Iris pigment epithelial cell (primary cell): ENCODE measurements at places on chromosomes 12 and 14.
A peak's percentile ranks its signal among the peaks of the same experiment; 100 is the strongest.

GRCh38 chr12:46473634-46474329 lies 101.2 kb upstream of the SLC38A2 start:
- DNase-seq = peak; percentile 96

DNA sequence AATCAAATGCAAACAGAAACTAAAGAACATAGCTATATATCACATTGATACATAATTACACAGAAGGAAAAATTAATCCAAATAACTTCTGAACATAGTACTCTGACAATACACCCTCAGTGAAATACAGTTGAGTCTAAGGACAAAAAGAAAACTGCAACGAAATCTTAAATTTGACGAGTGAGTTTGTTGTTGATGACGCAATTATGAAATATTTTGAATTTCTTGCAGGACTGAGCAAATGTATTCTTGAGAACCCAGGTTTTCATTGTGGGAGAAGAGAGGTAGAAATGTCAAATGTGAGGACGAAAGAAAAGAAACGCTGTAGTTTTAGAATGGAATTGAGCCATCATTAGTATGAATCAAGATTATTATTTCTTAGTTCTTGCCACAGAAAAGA lies 46.3 kb downstream of the EGLN3 start:
- DNase-seq = no peak

DNA sequence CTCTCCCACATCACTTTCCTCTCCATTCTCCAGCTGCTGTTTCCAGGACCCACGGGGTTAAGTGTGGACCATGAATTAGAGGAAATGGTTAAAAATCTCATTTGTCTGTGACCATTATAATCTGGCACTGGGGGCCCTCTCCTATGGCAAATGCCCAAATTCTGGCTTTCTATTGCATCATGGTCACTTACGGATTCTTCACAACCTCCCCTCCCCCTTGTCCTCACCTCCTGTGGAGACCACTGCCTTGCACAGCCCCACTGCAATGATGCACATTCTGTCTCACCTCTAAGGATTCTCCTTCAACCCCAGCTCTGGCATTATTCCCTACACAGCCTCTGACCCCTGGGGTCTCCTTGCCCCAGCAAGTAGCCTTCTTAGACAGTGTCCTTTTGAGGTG lies 18.9 kb downstream of the BCAT1 start:
- DNase-seq = no peak

- DNase-seq = no peak
Measured at GRCh38 chr12:117699575-117699974, 269.2 kb downstream of the KSR2 start.

- no peak for DNase-seq
Measured at GRCh38 chr12:53995002-53995377, 5.0 kb upstream of the HOXC9 start.

DNA sequence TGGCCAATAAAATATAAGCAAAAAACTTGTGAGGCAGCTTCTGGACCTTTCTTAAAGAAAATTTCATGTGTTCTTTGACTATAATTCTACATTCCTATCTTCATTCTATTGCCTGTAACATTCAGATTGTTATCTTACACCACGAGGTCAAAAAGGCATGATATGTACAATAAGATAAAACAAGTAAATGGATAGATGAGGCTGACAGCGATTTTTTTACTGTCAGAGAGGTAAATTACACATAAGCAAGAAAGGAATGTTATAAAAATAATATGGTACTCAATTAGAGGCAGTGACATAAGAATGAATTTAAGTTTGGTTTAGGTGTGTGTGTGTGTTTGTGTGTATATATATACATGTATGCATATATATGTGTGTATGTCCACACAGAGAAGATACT lies 660.0 kb downstream of the C12orf50 start:
- no peak for DNase-seq

DNA sequence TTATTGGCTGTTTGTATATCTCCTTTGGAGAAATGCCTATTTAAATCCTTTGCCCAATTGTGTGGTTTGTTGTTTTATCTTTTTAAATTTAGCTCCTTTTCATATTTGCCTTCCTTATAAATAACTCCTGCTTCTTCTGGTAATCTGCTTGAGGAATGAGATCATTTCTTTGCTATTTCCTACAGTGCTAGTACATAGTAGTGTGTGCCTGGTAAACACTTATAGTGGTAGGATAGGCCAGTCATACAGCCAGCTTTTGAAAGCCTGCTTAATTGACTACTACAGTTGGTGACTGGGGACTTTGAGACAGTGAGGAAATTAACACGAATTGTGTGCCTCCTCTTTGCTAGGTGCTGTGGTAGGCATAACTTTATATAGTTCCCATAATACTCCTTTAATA lies 68.7 kb downstream of the BORCS5 start:
- peak; percentile 84 for DNase-seq

DNA sequence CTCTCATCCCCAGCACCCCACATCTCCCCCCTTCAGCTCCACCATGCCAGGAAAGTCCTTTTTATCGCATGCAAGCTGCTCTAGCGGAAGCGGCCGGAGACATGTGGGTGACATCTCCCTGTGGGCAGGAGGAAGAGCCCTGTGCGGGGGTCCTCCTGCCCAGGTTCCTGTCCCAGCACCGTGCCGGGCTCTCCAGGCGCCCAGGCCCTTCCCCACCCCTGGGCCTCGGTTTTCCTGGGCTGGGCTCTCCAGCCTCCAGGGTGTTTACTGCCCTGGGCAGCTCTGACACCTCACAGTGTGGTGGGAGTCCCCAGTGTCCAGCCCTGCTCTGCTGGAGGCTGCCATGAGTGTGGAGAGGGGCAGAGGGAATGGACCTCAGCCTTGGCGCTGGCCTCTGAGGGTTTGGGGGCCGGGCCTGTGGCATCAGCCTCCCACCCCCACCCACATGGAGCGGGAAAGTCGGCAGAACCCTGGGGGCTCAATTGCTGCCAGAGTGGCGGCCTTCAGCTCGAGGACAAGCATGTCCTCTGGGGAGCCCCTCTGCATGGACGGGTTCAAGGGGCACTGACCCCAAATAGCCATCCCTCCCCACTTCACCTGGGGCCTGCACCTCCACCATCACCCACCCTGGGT lies 16.9 kb downstream of the ASPG start:
- DNase-seq = no peak

DNA sequence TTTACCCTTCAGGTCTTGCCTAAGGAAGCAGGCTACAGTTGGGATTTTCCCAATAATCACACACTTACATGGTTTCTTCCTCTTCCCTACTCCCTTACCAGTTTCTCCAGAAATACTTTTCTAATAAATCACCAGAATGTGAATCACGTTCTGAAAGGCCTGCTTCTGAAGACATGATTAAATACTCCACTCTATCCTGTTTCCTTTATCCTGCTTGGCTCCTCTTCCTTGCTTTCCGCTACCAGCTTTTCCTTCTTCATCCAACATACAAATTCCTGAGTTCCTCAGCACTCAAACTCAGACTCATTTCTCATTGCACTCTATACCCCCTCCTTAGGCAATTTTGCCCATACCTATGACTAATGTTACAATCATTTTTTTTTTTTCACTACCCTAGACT lies 118.3 kb downstream of the MGAT4C start:
- DNase-seq = peak; percentile 42

DNA sequence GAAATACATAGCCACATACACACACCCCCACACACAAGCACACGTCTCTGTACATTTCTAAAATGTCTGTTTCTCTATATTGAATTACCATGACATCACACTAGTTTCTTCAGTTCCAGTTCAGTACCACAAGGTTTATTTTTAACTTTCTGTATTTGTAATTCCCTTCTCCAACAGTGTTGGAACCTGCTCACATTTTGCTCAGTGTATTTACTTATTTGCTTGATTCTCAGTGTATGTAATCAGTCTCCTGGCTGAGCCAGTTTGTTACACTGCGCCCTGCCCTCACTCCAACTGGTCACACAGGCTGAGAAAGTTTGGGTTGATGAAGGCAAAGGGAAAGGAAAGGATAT lies 67.1 kb downstream of the MON2 start:
- DNase-seq = no peak

- DNase-seq = peak; percentile 10
Measured at GRCh38 chr14:24456980-24457379, 14.4 kb upstream of the SDR39U1 start.

- no peak for DNase-seq
Measured at GRCh38 chr14:58801086-58801485, 163.3 kb downstream of the DACT1 start.

DNA sequence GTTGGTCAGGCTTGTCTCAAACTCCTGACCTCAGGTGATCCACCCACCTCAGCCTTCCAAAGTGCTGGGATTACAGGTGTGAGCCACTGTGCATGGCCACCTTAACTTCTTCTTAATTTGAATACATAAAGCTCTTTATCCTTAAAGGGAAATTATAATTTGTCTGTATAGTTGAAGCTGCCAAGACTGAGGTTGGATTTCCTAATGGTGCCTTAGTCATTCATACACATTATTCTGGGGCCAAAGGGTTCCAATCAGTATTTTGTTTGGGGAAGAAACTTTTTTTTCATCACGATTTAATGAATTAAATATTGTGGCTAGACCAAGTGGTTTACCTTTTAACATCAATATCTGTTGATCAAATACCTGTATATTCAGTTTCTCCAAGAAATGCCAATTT lies 135.9 kb downstream of the SYT1 start:
- DNase-seq = peak; percentile 23

DNA sequence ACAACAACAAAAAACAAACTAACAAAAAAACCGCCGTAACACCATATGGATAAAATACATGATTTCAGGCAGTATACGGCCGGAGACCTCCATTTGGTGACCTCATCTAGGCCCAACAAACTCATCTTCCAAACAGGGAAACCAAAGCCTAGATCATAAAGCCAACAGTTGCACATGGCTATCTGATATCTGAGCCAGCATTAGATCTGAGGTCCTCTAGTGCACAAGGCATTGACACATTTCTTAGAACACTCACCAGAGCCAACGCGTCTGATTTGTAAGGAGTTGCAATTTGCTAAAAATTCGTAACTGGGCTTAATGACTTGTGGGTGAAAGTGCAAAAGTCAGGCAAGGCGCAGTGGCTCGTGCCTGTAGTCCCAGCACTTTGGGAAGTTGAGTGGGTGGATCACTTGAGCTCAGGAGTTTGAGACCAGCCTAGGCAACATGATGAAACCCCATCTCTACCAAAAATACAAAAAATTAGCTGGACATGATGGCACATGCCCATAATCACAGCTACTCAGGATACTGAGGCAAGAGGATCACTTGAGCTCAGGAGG lies 42.0 kb upstream of the NUDT4 start:
- DNase-seq = no peak

DNA sequence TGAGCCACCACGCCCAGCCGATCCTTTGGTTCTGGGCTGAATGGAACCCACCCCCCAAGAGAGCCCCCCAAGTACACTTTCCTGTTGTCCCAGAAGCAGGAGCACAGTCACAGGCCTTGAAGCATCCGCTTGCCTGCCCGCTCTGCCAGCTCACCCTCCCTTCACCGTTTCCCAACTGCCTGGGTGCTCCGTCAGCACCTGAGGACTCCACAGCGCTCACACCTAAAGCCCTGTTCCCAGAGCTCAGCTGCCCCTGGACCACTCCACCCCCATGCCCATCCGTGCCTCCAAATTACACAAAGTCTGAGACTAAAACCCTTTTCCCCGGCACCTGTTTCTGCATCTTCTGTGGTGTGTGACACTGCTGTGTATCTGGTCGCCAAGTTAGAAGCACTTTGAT lies 44.3 kb upstream of the TRAF3 start:
- no peak for DNase-seq

GRCh38 chr14:56715938-56716337 lies 94.3 kb downstream of the OTX2 start:
- DNase-seq = no peak

DNA sequence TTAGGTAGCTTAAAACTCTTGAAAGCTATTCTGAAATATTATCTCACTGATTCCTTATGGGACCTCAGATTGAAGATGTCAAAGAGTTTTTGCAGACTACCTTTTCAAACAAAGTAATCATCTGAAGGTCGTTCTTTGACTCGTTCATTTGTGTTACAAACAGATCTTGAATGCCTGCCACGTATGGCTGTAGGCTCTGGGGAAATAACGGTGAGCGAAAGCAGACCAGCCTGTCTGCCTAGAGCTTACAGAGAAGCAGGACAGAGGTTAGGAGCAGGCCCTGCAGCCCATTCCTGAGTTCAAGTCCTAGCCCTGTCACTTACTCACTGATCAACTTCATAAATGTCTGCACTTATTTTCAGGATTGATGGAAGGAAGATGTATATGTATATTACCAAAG lies 83.6 kb downstream of the FLRT2 start:
- no peak for DNase-seq

DNA sequence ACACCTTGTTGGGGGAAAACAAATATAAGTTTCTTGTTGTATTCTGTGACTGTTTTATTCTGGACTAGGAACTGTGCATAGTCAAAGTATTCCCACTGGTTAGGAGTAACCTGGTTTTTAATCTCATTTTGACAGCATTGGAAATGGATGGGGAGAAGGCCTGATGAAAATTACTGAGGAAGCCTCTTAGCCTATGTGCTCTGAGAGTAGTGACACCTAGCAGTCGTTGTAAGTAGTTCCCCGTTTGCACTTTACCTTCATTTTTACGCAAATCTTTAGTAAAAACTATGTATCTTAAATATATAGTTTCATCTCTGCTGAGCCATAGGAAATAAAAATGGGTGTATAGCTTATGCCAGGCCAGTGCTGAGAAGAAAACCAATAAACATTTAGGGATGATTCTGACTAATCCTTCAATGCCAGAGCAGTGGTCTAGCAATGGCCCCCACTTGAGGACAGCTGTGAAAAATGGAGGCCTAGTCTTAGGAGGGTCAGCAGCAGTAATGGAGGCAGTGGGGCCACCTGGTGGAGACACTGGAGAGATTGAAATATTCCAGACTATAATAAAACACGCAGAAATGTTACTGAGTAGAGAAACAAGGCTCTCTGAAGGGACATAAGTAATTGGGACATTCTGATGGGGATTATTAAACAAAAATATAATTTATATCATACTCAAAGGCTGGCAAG lies 133.2 kb upstream of the NOVA1 start:
- DNase-seq = peak; percentile 23
